Fibroblast of skin of right quadriceps (primary cell): ENCODE measurements at places on chromosomes 2 and 18.

- DNase-seq: peak; percentile 97
Measured at GRCh38 chr2:71923143-71923525, 224.5 kb downstream of the CYP26B1 start.

- DNase-seq: no peak
Measured at GRCh38 chr18:41444943-41445342, 510.1 kb upstream of the PIK3C3 start.

DNA sequence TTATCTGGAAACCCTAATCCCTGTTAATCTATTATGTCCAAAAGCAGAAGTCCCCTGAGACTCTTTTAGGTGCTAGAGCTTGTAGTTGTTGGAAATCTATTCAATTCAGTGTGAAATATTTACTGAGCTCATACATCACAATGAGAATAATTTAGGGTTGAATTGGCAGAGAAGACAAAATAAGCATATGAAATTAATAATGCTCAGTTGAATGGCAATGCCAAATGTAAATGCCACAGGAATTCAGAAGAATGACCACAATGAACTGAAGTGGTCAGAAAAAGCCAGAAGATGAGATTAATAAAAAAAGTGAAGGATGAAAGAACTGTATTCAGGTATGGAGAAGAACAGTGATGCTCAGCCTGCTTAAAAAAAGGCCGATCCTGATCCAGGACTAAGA lies 8.0 kb upstream of the STAT4 start:
- peak; percentile 38 for DNase-seq

DNA sequence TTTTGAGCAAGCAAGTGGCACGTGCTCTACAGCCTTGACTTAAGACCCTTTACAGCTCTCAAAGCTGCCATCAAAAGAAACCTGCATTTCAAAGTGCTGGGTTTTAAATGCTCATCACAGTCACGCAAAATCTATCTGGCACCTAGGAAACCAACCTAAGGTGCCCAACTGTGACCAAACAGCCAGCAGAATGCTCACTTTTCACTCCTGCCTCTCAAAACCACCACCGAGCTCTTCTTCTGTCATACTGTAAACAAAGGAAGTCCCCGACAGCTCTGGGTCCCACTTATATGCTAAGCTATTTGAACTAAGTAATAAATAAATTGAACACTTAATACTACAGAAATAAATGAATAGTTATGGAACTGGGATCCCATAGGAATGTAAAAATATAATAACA lies 33.6 kb downstream of the SATB2 start:
- DNase-seq: no peak

GRCh38 chr2:38719706-38720105 lies 31.5 kb downstream of the SRSF7 start:
- DNase-seq: no peak

GRCh38 chr18:28834889-28835288 lies 658.0 kb upstream of the CDH2 start:
- peak; percentile 22 for DNase-seq

DNA sequence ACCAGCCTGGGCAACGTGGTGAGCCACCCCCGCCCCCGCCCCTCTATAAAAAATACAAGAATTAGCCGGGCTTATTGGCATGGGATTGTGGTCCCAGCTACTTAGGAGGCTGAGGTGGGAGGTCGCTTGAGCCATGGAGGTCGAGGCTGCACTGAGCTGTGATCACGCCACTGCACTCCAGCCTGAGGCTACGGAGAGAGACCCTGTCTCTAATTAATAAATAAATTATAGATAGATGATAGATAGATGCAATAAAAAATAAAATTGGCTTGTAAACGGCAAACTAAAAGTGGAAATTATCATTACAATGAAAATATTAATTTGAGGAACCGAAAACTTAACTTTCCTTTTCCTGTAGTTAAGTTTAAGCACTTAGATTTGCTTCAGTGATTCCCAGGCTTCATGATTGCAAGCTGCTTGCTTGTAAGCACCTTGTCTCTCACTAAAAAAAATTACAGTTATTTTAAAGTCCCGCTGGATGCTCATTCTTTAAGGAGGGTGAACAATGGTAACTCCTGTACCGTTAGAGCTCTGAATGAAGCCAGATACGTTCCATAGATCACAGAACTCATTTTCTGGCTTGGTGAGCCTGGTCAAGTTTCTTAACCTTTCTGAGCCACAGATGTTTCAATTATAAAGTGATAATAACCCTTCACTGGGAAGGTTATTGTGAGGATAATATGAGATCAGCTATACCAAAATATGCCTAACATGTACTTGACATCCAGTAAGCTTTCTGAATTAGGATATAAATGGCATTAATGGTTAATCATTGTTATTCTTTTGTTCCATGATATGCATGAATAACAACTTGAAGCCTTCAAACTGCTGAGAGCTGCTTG lies 9.3 kb upstream of the NARS1 start:
- no peak for DNase-seq

DNA sequence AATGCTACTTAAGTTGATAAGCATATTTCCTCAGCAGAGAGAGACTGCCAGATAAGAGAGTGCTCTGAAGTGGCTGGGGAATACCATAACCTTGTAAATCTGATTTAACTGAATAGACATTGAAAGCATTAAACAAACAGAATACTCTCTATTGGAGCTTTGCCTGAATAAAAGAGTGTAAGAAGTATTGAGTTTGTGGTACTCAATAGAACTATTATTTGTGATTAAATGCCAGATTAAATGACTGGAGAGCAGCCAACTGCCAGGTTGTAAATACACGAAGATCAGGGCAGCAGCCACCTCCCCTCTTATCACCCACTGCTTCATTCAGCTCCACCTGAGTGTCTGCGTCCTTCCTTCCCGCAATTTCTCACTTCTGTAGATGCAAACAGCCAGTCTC lies 373.6 kb downstream of the DCDC2C start:
- DNase-seq: no peak

DNA sequence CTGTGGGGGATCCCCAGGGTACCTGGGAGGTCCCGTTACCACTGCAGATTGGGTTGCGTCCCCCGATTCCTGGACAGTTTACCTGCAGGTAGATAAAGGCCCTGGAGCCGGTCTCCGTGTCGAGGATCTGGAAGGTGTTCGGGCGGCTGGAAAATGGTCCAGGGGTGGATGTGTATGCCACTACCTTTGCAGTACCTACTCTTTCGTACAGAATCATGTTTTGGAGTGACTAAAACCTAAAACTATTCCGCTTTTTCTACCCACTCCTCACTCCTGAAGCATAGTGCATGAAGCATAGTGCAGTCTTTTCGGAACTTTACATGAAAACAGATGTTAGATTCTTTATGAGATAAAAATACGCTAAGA lies 418 bp downstream of the WDR75 start:
- no peak for DNase-seq

DNA sequence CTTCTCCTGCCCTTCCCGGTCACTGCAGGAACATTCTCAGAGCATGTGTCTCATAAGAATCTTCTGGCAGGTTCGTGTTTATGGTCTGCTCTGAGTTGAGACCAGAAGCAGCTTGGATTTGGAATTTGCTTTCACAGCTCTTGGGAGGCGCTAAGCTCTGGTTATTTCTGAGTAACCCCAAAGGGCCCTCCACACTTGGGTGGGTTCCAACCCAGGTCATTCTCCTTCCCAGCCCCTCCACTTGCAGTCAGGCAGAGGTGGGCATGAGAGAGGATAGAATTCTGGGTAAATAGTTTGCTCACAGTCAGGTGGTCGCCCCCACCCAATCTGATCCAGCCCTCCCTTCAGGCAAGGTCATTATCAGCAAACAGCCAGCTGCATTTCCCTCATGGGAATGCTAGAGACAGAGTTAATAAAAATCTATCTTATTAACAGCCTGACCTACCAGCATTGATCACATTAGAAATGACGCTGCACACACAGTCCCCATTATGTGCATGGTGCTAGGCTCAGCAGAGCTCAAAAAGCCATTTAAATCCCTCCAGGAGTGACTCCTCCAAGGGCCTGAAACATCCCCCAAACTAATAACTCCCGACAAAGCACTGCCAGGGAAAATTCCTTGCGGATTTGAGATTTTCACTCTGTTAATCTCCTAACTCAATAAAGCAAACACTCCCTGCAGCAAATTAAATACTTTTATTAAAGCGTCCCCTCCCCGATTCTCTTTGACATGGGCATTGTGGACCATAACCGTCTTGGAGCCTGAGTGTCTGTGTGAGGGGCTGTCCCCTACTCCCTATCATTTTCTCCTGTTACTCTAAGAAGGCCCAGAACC lies 61.9 kb downstream of the SLC4A5 start:
- DNase-seq: no peak

DNA sequence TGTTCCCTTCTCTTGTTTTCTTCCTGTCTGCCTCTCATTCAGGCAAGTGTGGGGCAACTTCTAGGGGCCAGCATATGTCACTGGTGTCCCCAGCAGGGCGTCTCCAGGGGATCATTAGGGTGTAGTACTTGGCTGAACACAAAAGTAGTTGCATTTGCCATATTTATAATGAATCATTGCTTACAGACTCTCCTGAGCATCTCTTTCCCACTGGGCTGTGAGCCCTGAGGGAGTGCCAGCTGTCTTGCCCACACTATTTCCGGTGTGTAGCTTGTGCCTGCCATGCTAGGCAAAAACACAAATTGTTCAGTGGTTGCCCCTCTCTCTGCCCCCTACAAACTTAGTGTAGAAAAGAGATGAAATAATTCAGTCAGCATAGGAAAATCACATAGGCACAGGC lies 40.8 kb upstream of the SCLY start:
- DNase-seq: no peak

DNA sequence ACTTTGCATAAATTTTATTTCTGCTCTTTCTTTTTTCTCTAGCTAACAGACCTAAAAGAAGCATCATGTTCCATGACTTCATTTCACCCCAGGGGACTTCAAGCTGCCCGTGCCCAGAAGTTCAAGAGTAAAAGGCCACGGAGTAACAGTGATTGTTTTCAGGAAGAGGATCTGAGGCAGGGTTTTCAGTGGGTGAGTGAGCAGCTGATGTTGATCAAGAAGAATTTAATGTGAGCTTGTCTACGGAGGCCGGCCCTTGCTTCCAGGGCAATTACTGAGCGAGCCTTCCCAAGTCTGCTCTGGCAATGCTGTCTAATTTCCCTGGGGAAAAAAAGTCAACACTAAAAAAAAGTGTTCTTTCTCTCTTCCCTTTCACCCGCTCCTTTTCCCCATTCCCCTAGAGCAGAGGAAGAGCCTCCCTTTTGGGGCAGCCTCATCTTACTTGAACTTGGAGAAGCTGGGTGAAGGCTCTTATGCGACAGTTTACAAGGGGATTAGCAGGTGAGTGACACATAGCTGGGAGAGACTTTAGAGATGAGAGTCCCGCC lies 1.2 kb downstream of the CDK15 start:
- peak; percentile 85 for DNase-seq

- peak; percentile 43 for DNase-seq
Measured at GRCh38 chr2:33552758-33553461, 46.2 kb downstream of the FAM98A start.

DNA sequence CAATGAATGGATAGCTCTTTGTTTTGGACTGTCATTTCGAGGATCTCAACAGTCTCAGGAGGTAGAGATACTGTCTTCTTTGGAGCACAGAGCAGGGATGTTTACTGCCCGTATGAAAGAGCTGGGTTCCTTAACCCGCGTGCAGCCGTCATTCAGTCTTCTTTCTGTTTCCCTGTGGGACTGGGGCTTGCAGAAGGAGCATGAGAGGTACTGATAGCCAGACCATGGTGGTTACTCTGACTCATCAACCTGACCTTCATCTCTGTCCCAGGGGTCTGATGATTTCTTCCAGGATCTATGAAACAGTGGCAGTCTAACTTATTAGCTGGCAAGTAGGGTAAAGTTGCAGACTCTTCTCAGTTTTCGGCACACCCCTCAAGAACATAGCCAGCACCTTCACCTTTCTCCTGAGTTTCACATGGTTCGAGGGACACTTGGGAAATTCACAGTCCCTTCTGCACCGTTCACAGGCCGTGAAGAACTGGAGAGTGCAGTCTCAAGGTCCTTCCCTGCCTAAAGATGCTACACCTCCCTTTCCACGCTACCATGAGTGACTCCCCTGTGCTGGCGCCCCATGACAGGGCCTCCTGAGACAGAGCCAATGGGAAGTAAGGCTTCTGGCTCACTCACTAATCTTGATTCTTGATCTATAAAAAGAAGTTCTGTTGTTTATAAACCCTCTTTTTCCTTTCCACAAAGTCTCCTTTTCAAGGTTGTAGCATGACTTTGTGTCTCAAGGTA lies 226.2 kb downstream of the MC4R start:
- DNase-seq: peak; percentile 58

- no peak for DNase-seq
Measured at GRCh38 chr2:159015823-159016222, 47.4 kb downstream of the TANC1 start.

GRCh38 chr18:22840606-22841144 lies 92.5 kb upstream of the RBBP8 start:
- peak; percentile 52 for DNase-seq

DNA sequence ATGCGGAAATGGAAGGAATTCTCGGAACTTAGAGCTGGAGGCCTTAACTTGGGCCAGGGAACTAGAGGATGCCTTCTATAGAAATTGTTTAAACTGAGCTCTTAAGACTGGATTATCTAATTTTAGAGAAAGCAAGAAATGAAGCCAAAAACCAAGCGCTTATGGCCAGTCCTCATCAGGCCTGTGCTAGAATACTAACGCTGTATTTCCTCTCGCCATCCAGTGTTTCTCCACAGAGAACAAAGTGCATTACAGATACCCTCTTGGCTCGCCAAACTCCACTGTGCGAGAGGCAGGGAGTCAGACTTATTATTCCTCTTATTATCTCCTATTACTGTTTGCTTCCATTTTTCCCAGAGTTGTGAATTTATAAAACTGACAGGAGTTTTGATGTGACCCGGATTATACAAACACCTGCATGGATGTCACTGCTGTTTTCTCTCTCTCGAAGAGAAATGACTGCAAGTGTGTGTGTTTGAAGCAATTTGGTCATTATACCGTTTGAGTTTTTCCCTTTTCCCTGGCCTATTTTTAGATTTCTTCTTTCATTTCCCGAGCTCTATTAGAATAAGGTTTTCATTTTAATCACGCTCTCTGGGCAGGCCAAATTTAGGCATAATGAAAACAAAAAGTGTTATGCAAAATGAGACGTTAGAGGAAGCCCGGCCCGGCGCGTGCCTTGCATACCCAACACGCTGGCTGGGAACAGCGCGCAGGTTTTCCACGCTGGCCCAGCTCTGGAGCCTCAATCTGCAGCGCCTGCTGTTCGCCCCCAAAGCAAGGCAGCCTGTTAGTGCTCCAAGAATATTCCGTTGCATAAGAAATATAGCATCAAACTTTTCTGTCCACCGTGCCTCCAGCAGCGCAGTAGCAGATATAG lies 103.3 kb downstream of the ALK start:
- no peak for DNase-seq

GRCh38 chr2:176098366-176099158 lies 1.0 kb upstream of the HOXD12 start:
- DNase-seq: no peak

- peak; percentile 3 for DNase-seq
Measured at GRCh38 chr2:206890926-206891325, 48.4 kb upstream of the CPO start.

- no peak for DNase-seq
Measured at GRCh38 chr2:104402825-104403224, 451.1 kb upstream of the POU3F3 start.
